ENCODE measurements at places on chromosomes 3 and 15.

DNA sequence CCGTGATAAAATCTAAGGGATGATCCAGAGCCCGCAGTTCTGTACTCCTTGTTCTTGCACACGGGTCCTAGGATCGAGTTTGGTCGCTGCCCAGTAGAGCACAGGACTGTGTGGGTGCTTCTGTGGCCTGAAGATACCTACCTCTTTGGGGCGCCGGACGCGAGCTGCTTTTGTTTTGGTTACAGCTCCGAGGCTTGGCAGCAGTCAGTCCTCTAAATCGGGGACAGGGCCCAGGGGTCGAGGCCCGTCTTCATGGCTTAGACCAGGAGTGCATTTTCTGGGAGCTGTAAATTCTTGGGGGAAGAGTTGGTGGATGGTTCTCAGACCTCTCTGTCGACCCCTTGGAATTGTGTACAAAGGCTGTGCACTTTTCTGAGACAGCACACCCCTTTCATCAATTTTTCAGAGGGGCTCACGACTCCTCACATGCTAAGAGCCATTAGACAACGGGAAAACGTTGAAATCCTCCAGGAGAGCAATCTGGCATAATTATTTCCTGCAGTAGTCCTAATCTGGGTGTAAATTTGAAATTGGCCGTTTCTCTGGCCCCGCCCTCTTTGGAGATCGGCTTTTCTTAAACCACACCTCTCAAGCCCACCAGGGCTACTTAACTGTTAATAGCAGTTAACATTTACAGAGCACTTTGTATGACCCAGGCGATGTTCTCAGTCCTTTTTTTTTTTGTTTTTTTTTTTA, 928 bp downstream of the CEP97 start:
- peak; percentile 63 for DNase-seq

DNA sequence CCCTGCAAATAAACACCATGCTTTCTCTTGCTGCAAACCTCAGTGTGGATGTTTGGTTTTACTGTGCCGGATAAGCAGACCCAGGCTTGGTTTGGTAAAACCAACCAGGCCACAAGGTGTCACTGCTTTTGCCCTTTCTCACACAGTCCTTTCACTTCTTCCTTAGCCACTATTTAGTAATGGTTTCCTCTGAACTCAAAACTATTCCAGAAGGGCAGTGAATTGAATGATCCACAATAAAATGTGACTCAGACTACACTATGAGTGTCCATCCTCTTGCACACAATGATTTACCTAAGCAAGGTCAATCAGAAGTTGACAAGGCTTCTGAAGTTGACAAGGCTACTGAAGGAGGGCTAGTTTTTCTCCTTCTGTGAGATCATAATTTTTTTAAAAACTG, 552.4 kb upstream of the CCDC54 start:
- peak; percentile 71 for DNase-seq

DNA sequence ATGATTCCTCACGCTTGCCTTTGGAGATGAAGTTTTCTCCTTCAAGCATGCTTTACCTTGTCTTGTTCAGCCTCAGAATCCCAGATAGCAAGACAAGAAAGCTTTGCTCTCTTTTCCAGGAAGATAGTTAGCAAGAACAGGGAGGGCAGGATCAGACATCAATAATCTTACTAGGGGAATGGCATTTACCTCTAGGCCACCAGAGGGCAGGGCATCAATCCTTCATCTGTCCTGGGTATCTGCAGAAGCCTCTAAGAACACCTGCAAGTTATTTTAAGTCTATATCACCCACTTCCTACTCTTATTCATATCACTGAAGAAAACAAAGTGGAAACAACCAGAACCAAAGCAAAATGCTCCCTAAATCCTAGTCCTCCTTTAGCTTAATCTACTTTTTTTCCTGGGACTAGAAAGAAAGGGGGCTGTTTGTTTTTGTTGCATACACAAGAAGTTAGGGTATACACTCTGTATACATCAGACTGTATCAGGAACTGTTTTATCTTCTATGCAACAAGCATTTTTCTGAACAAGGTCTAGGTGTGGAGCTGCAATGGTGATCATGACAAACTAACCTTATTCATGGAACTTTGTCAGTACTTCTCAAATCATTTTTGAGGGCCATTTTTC, 862.5 kb downstream of the CADM2 start:
- DNase-seq = peak; percentile 80

DNA sequence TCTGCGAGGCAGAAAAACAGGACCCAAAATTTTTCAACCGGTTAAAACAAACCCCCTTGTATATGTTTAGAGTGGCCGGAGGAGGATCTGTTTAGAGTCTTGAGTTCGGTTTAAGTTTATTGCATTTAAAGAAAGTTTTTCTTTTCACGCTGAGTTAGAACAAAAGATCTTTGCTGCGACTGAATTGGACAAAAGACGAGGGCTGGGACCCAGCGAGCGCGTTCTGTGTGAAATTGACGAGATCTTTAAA, 9.8 kb downstream of the NR2F2 start:
- DNase-seq = no peak

DNA sequence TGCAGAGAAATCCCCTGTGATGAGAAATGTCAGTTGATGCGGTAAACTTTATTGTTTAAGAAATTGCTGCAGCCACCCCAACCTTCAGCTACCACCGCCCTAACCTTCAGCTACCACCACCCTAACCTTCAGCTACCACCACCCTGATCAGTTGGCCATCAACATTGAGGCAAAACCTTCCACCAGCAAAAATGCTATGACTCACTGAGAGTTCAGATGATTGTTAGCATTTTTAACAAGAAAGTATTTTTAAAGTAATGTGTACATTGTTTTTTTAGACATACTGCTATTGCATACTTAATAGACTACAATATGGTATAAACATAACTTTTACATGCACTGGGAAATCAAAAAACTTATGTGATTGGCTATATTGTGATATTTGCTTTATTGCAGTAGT, 30.0 kb downstream of the U2SURP start:
- DNase-seq = no peak

GRCh38 chr15:38479266-38479665, 25.3 kb downstream of the FAM98B start:
- no peak for DNase-seq

- DNase-seq = peak; percentile 42
Observed at GRCh38 chr3:44890852-44891251, 16.4 kb downstream of the TGM4 start.

GRCh38 chr3:28645149-28645548, 296.5 kb upstream of the AZI2 start:
- no peak for DNase-seq

DNA sequence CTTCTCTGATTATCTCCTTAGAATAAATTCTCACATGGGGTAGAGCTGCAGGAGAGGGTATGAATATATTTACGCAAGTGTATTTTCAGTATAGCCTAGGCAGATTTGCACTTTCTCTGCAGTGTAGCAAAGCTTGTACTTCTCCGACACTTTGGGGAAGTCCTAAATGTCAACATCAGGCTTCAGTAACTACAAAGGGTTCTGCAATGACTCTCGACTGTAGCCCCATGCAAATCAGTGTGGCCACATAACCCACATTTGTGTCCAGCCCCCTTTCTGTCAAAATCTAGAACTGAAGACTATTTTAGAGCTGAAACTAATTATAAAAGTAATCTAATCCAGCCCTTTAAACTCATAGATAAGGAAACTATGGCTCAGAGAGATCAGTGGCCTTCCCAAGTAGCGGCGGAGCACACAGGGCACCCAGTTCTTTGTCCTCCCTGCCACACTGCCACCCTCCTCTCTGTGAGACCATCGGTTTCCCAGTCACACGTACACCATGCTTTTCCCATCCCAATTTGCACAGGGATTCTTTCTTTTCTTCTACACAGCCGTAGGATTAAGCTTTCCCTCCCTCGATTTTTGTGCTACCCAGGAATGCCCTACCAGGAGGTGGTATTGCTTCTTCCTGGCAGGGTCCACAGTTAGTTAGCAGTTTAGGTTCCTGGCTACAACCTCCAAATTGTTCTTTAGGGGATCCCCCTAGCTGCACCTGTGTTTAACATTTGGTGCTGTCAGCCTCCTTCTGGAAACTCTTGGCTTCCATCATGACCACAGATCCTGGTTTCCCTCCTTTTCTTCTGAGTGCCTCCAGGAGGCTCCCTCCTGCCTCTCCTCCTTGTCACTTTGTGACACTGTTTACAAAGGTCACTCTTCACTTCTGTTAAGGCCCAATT, 22.9 kb downstream of the MRAS start:
- no peak for DNase-seq

DNA sequence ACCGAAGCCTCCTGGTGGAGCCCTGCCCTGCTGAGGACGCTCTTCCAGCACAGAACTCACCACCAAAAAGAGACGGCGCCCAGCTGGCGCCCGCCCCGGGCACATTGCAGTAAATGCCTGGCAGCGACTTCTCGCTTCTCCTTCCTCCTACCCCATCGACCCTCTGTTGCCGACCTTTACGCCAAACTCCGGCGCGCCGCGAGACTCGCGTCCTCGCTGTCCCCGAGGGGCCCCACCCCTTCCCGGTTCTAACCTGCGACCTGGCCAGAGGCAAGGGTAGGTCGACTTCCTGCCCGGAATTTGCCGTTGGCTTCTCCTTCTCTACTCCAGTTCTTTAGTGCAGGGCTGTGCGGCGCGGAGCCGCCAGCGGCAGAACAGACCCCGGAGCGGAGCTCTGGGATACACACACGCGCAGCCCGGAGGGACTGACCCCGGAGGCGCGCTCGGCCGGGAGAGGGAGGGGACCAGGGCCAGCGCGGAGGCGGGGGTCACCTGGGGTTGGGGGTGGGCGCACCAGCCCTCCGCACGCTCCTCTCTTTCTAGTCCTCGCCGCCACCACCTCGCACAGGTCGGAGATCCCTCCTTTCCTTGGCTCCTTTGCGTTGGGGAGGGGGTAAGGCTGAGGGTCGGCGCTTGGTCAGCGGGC, 226.6 kb upstream of the AZI2 start:
- DNase-seq = peak; percentile 90

DNA sequence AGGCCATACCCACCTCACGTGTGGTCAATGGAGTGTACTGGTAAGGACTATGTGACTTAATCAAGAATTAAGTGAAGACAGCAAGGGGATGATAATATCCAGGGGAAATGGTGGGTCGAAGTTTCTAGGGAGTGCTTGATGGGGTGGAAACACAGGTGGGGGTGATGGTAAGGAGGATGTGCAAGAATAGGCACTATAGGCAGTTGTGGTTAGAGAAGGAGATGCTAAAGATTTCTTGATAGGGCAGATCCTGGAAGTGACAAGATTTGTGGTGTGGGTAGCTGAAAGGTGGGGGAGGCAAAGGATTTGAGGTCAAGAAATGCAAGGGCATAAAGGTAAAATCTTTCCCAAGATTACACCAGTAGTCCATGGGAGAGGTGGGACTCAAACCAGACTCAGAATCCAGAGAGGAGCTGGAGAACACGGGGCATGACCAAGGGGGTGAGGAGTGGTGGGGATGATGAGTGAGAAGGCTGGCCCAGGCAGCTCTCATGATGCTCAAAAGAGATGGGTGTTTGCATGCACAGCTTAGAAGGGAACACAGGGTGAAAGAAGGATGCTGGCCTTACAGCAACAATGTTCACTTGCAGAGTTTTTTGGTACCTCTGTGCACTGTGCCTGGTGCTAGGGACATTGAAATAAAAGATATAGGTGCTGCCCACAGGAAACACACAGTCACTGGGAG, 78.4 kb downstream of the CCR1 start:
- no peak for DNase-seq

- peak; percentile 18 for DNase-seq
Observed at GRCh38 chr3:15271030-15271429, 61.4 kb downstream of the SH3BP5 start.

DNA sequence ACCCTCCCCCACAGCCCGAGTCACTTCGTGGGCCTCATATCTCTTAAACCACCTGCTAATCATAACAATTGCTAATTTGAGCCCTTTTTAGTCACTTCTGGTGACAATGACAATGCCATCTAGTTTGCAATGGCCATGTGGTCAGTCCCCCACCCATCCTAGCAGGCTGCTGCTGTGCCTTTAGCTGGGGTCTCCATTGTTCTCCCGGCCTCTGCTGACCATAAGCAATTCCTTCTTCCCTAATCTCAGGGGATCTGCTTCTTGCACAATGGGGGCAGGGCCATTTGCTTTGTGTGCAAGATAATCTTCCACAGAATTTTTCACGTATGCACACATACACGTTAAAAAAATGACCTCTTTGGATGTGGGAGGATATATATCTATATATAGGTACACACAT, 406.1 kb upstream of the ONECUT1 start:
- no peak for DNase-seq

DNA sequence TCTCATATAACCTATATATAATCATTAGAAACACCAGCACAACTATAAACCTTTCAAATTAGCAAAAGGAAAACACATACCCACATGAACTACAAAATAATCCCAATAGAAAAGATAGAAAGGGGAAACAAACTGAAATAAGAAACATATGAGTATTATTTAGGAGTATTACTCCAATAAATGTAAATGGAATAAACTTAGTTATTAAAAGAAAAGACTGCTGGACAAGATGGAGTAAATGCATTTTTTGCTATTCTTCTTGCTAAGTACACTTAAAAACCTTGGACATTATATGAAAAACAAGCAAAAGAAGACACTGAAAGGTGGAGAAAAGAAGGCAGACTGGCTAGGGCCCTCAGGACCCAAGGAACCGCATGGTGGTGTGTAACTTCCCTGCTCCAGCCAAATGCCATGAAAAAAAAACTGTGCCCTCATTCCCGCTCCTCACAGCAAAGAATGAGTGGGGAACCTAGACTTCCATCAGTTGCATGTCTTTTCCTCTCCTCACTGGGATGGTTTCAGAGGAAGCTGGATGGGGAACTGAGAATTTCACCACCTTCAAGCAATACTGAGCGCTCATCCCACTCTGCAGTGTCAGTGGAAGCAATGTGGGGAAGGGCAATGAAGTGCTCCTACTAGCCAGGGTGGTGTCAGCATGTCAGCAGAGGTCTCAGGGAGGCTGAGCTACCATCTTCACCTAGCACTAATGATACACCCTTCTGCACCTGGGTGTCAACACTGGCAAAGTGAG, 43.7 kb upstream of the ADAMTS17 start:
- DNase-seq = no peak

- DNase-seq = no peak
Observed at GRCh38 chr3:37537914-37538691, 323.6 kb upstream of the CTDSPL start.

DNA sequence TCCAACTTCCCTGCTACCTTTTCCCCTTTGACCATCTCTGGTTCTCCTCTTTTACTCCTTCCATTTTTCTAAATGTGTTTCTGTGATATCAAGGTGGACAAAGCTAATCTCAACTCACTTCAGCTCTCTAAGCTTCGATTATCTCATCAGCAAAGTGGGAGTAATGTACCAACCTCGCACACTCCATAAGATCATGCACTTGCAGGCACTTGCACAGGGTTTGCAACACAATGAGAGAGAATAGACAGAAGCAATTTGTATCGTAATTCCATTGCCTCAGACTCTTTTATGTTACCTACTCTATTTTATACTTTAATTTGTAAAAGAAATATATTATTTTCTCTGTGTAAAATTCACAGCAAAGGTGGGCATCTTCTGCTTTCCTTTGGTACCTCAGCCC, 7.0 kb upstream of the POLQ start:
- no peak for DNase-seq

- no peak for DNase-seq
Observed at GRCh38 chr15:81183439-81183775, 13.3 kb upstream of the IL16 start.
